ENCODE measurements at places on chromosomes 6 and 20.

DNA sequence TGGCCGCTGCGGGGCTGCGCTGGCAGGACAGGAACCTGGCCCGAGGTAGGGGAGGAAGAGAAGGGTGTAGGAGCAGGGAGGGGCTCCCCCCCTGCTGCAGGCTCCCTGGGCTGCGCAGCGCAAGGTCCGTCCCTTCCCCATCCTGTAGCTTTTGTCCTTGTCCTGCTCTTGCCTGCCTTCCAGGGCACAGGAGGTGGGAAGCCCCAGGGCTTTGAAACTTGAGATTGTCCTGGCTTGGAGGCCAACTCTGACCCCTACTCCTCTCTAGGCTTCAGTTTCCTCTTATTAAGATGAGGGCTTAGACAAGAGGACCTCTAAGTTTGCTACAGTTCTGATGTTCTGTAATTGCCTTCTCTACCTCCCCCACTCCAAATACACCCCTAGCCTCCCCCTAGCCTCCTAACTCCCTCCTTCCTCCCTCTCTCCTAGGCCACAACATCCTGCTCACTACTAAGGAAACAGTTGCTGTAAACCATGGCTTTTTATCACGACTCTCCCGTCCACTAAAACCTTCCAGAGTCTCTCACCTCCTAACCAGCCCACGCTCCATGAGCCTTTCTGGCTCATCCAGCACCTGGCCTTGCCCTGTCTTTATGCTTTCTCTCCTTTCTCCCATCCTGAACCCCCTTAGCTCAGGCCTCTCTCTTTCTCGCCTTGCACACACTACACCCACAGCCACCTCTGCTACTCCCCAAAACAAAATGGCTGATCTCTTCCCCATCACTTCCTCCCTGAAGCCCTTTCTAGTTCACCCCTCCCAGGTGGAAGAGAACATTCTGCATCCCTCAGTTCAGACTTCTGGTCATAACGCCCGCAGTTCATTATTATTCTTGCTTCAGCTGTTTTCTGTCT lies 10.2 kb downstream of the UNC5CL start:
- DNase-seq, result no peak

DNA sequence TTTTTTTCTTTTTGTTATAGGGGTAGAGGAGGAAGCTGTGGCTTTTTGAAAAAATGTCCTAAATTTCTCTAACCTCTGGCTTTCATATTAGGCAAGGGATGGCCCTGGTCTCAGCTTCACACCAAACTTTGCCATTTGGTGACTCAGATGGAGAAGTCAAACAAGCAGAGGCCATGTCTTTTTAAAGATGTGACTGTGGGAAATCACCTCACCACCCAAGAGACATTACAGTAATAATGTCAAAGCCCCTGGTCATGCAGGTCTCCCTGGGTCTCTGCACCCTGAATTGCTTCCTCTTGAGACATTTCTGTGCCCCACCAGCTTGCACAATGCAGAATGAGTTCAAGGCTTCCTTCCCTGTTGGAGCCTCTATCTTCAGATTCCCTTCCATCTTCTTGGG lies 39.5 kb upstream of the ADGRF5 start:
- no peak for DNase-seq

GRCh38 chr6:147000545-147001488 lies 203.4 kb upstream of the STXBP5 start:
- DNase-seq, result peak; percentile 87

GRCh38 chr6:165183496-165184140 lies 125.8 kb downstream of the C6orf118 start:
- DNase-seq, result no peak

DNA sequence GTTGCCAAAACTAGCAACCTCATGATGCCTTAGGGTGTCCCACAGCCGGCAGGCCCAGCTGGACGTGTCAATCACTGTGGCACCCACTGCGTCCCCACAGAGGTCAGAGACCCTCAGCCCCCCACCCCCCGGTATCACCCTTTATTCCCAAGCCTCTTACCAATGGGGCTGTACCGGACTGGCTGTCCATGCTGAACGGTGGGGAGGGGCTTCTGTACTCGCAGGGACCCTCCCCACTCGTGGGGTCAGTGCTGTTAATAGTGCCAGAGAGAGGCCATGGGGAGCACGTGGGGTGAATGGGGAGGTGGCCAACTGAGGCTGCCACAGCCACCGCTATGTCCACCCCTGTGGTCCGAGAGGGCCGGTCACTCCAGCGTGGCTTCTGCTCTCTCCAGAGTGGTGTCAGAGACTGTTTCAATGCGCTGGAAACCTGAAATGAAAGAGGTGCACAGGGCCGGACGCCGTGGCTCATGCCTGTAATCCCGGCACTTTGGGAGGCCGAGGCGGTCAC lies 68.6 kb downstream of the THBS2 start:
- no peak for DNase-seq

GRCh38 chr6:21429291-21429690 lies 164.3 kb upstream of the SOX4 start:
- DNase-seq, result no peak

DNA sequence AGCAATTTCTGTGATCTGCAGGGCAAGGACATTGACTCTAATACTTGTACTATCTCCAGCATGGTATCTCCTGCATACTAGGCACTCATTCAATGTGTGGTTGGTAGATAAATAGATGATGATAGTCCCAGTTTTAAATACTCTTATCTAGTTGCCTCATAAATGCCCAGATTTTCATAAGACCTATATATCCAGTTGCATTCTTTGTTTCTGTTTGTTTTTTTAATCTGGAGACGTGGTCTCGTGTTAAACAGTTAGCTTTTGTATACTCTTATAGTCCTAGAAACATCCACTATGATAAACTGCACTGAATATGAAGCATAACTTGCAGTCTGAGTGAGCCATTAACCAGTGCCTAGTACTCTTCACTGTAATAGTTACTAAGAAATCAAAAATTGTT lies 35.5 kb upstream of the SUMO4 start:
- no peak for DNase-seq

DNA sequence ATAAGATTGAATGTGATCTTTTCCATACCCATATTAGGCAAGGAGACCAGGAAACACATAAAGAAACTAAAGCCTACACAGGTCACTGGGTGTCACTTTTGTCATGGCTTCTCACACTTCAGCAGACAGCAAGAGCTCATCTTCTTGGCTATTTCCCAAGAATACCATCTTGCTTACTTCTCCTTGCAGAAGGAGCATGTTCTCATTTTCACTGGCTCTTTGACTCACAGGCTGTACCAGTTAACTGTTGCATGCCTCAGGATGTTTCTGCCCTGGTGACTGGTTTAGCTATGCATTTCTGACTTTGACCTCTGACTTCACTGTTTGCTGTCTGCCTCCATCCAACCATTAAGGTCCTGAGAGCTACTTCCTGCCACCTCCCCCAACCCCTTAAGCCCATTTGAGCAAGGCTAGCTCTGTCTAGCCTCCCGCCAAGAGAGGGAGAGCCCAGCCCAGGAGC lies 40.3 kb upstream of the OGFRL1 start:
- no peak for DNase-seq

GRCh38 chr6:37426058-37426944 lies 6.7 kb upstream of the CMTR1 start:
- no peak for DNase-seq

DNA sequence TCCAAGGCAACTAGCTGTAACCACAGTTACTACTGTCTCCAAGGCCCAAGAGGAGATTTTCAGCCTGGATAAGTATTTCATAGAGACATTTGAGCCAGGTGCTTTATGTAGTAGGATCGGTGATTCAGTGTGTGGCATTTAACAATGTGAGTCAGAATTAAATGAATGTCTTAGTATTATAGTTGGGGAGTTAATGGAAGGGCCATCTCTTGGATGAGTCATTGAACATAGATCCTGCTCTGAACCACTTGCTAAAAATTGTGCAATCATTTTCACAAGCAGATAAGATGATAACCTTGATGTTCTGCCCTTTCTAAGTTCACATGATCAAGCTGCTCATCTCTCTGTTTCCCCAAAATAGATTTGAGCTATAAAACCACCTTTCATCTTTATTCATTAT lies 668.9 kb upstream of the CITED2 start:
- DNase-seq, result peak; percentile 80

- no peak for DNase-seq
These were observed 530.8 kb downstream of the BCKDHB start for GRCh38 chr6:80637312-80637711.

DNA sequence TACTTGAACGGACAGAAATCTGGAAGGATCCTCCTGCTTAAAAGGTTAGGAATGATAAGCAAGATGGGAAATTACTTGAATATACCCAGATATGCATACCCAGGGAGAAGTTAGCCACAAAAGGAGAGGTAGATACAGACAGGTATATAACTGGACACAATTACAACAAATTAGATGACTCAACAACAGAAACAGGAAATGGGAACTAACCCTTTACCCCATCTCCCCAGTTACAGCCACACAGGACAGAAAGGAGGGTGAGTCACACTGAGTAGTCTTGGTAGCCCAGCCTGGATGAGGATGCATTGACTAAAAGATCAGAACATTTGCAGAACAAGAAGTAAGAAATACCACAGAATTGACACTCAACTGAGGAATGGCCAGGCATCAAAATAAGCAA lies 61.2 kb downstream of the C6orf52 start:
- DNase-seq, result no peak

- peak; percentile 82 for DNase-seq
These were observed 111.6 kb downstream of the TINAG start for GRCh38 chr6:54419885-54420284.

GRCh38 chr20:37728635-37728983 lies 34.8 kb downstream of the CTNNBL1 start:
- DNase-seq, result no peak

- no peak for DNase-seq
These were observed 150.2 kb downstream of the PRL start for GRCh38 chr6:22146678-22146930.

DNA sequence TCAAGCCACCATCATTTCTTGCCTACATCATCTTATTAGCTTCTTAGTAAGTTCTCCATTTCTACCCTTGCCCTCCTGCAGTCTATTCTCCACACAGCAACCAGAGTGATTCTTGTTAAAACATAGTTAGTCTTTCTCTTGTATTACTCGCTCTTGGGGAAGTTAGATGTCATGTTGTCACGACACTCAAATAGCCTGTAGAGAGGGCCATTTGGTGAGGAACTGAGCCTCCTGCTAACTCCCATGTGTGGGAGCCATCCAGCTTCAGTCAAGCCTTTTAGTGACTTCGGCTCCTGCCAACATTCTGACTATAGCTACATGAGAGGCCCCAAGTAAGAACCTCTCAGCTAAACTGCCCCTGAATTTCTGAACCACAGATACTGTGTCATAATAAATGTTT lies 395.4 kb downstream of the CDC5L start:
- DNase-seq, result no peak

DNA sequence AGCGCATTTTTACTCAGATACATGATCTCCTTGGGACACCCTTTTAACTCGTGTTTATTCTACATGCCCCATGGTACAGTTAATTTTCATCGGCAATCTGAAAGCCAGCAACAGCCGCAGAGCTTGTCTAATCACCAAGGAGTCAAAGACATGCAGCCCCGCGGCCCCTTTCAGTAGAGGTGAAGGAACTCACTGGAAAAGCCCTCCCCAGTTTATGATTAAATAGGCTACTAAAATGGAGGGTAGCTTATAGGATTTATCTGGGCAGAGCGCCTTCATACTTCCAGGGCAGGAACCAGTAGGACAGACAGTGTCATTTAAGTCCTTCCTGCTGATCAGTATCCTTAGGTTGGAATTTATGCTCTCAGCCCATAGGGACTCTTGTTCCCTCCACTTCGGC lies 83.5 kb downstream of the DHX35 start:
- no peak for DNase-seq

- DNase-seq, result no peak
These were observed 39.7 kb upstream of the SUPT3H start for GRCh38 chr6:45417436-45417835.

- DNase-seq, result no peak
These were observed 568 bp downstream of the PREP start for GRCh38 chr6:105402090-105402938.

GRCh38 chr6:150382171-150382570 lies 13.4 kb downstream of the IYD start:
- peak; percentile 26 for DNase-seq

DNA sequence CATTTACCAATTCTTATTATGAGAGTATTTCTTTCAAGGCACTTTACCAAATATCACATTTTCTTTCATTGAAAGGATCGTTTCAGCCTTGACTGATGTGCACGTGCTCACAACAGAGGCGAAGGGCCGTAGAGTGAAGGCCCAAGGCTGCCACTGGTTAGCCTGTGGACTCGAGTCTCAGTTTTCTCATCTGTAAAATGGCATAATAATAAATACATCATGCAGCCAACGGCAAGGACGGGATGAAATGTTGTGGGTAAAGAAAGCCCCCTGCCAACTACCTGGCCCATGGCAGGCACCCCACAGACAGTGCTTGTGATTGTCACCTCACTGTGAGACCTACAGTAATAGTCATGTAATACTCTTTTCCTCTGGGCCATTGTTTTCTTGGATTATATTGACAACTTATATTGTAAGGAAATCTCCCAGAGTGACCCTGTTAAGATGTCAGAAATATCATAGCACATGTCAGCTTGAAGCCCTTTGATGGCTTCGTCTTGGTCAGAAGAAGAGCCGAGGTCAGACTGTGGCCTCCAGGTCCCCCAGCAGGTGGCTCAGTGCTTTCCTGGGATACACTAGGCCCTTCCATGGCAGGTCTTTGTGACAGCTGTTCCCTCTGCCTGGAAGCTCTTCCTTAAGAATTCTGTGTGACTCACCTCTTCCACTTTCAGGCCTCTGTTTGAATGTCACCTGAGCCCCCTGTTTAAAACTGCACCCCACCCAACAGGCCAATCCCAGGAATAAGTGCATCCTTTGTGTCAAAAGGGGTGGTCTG lies 36.3 kb downstream of the FAM50B start:
- DNase-seq, result no peak

DNA sequence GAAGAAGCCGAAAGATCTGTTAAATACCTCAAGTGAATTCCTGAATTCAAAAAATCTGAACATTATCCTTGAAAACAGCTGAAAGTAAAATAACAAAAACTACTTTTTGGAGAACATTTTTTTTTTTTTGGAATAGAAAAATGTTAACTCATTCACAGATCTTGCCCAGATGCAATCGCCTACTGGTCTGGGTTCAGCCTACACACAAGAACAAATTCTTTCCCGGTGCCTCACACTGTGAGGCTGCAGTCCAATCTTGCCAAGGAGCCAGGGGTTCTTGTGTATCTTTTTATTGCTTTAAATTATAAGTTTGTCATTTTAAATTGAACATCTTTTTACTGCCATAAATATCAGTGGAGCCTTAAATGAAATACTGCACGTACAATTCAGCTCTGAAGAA lies 41.2 kb upstream of the TMEM200A start:
- DNase-seq, result peak; percentile 59

GRCh38 chr20:63364801-63365585 lies 3.8 kb upstream of the CHRNA4 start:
- DNase-seq, result no peak

GRCh38 chr20:52150440-52151258 lies 40.9 kb downstream of the ZFP64 start:
- peak; percentile 17 for DNase-seq

- no peak for DNase-seq
These were observed 146.0 kb downstream of the PHACTR3 start for GRCh38 chr20:59750209-59750840.

- DNase-seq, result no peak
These were observed 235.6 kb upstream of the PRDM1 start for GRCh38 chr6:105850261-105851112.

All from fibroblast of skin of left quadriceps (primary cell).